Adrenal gland (tissue), 19 donors: ENCODE measurements at places on chromosomes 5 and 9. TPM values are rescaled to one million over a fixed set of nuclear protein-coding genes. Genes with fewer than 3 reads are reported as not detected.

Gene HSD17B3
- total RNA-seq: not detected

Gene GRIN1
- not detected for total RNA-seq

GRCh38 chr5:30808996-30809395, 384.5 kb upstream of the CDH6 start:
- no peaks in the 10 kb centered on the region for H3K36me3 ChIP-seq
- H3K4me3 ChIP-seq: no peak overlapping the region
- no peaks in the 10 kb centered on the region for H3K4me1 ChIP-seq

DNA sequence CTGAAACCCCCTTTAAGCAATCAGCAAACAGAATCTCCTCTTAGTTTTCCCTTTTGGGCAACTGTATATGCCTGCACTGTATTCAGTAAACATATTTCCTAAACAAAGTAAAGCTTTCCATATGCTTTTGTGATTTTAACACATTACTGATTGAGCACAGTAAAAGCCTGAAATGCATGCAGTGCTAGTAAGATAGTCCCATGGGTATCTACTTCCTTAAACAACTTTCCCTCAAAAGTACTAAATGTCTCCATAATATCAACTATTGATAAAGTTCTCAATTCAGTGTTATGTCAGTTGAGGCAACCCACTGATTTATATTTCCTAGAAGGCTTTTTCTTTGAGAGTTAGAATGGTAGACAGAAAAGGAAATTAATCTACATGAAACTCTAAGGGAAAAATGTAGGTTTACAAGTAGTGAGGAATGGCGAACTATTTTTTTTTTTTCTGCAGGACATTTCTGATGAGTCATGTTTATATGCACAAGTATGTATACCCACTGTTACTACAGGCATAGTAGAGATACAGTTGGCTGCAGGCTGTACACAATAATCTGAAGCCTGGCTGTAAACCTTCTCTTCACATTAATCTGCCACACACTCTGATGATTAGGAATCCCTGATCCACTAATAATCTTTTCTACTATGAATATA, 31.2 kb upstream of the CEP120 start:
- no peaks in the 10 kb centered on the region for H3K36me3 ChIP-seq
- H3K27me3 ChIP-seq: no peaks in the 10 kb centered on the region

GRCh38 chr5:91357012-91357634, 26.0 kb downstream of the ARRDC3 start:
- DNase-seq: no peak
- no peaks in the 10 kb centered on the region for H3K4me1 ChIP-seq
- no peaks in the 10 kb centered on the region for H3K36me3 ChIP-seq
- H3K27ac ChIP-seq: no peak overlapping the region

DNA sequence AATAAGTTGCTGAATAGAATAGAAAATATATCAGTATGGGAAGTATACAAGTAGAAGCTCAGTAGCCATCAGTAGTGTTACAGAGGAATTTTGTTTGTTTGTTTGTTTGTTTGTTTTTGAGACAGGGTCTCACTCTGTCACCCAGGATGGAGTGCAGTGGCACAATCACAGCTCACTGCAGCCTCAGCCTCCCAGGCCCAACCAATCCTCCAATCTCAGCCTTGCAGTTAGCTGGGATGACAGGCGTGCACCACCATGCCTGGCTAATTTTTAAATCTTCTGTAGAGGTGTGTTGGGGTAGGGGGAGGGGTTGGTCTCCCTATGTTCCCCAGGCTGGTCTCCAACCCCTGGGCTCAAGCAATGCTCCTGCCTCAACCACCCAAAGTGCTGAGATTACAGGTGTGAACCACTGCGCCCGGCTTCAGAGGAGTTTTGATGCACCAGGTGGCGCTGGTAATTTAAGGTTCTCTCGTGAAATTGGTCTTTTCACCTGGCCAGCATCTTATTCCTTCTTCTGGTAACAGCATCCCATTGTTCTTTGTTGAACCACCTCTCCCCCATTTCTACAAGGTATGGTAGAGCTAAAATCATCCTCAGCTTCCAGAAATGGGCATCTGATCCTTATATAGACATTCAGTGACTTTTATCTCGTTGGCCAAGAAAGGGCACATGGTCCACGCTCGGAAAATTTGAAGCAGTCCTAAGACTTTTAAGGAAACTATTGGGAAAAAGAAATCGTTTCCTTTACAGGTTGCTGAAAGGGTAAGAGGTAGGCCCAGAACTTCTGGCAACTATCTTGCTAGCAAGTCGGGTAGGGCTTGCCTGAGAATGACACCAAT, 157.1 kb downstream of the ARRDC3 start:
- DNase-seq: peak; percentile 18
- no peak overlapping the region for H3K4me3 ChIP-seq
- no peaks in the 10 kb centered on the region for H3K36me3 ChIP-seq
- H3K27ac ChIP-seq: no peak overlapping the region
- H3K4me1 ChIP-seq: no peaks in the 10 kb centered on the region
- no peaks in the 10 kb centered on the region for H3K27me3 ChIP-seq

DNA sequence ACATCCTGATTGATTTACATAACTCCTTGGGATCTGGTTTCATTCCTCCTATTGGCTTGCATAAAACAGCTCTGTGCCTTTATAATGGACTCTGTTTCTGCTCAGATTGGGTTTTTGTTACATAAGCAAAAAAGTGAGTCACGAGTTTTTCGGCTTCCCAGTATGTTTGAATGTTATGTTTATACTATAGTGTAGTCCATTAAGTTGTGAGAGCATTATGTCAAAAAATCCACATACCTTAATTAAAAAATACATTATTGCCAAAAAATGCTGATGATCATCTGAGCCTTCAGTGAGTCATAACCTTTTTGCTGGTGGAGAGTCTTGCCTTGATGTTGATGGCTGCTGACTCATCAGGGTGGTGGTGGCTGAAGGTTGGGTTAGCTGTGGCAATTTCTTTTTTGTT, 144.6 kb downstream of the CCDC171 start:
- H3K27me3 ChIP-seq: no peaks in the 10 kb centered on the region
- no peak overlapping the region for H3K27ac ChIP-seq
- no peaks in the 10 kb centered on the region for H3K4me1 ChIP-seq
- H3K36me3 ChIP-seq: no peaks in the 10 kb centered on the region
- peak; percentile 51 for DNase-seq

DNA sequence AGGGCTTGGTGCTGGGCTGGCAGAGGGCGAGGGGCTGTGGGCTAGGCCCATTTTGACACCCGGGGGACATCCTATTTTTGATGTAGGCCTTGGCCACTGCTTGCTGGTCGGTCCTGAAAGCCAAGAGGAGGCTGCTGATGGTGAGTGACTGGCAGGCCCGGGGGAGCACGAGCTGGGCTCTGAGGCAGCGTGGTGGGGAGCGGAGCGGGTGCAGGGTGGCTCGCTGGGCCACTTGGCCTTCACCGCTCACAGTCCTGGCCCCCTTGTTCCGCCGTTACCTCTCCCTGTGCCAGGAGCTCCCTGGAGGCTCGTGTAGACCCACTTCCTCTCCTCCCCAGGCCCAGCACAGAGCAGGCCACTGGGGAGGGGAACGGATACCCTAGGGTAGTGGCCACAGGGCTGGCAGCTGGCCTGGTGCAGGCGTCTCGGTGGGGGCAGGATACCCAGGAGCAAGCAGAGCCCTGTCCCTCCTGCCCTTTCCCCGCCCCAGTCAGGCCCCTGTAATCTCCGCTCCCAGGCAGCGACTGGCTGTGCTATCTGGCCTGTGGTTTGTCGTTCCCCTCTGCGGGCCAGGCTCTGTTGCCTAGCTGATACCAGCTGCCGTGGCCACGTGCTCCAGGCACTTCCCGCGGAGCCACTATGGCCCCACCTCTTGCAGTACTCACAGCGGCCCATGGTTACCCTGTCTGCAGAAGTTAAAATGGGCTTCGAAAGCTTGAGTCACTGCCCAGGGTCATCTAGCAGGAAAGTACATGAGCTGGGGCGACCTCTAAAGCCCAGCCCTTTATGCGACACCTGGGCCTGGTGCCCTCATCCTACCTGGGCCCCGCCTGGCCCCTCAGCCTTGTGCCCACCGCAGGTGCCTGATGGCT, 11.7 kb upstream of the DOLPP1 start:
- H3K4me3 ChIP-seq: no peak overlapping the region
- peaks cover 49% of the 10 kb centered on the region for H3K36me3 ChIP-seq
- peaks cover 18% of the 10 kb centered on the region for H3K4me1 ChIP-seq
- H3K27me3 ChIP-seq: no peaks in the 10 kb centered on the region

DNA sequence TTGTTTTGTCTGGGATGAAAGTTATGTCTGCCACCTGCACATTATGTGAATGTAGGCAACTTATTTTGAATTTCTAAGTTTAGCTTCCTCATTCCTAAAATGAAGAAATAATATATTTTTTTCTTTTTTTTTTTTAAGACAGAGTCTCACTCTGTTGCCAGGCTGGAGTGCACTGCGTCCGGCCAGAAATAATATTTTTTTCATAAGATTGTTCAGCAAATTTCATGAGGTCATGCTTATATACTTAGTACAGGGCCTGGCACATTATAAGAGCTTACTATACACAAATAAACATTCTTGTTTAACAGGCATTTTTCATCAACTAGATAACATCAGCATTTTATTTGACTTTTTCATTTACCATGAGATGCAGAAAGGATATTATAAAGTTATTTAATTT, 368.5 kb downstream of the GABRG2 start:
- H3K27ac ChIP-seq: no peak overlapping the region
- no peaks in the 10 kb centered on the region for H3K4me1 ChIP-seq
- no peaks in the 10 kb centered on the region for H3K36me3 ChIP-seq
- no peak for DNase-seq
- H3K4me3 ChIP-seq: no peak overlapping the region

GRCh38 chr5:147408980-147409379, 100.9 kb downstream of the DPYSL3 start:
- peaks cover 7% of the 10 kb centered on the region for H3K4me1 ChIP-seq
- H3K36me3 ChIP-seq: no peaks in the 10 kb centered on the region
- H3K27ac ChIP-seq: no peak overlapping the region
- no peak for DNase-seq

GRCh38 chr5:151454166-151454565, 6.8 kb downstream of the SLC36A1 start:
- DNase-seq: no peak
- no peak overlapping the region for H3K27ac ChIP-seq
- no peak overlapping the region for H3K4me3 ChIP-seq
- H3K4me1 ChIP-seq: peaks cover 20% of the 10 kb centered on the region
- no peaks in the 10 kb centered on the region for H3K27me3 ChIP-seq
- H3K36me3 ChIP-seq: no peaks in the 10 kb centered on the region

GRCh38 chr9:107739601-107740082, 250.1 kb upstream of the KLF4 start:
- peak; percentile 64 for DNase-seq
- peaks cover 28% of the 10 kb centered on the region for H3K4me1 ChIP-seq
- H3K27ac ChIP-seq: peak overlapping the region; percentile 92
